Upper lobe of left lung (tissue), 6 donors: ENCODE measurements at places on chromosomes 1 and 21.

DNA sequence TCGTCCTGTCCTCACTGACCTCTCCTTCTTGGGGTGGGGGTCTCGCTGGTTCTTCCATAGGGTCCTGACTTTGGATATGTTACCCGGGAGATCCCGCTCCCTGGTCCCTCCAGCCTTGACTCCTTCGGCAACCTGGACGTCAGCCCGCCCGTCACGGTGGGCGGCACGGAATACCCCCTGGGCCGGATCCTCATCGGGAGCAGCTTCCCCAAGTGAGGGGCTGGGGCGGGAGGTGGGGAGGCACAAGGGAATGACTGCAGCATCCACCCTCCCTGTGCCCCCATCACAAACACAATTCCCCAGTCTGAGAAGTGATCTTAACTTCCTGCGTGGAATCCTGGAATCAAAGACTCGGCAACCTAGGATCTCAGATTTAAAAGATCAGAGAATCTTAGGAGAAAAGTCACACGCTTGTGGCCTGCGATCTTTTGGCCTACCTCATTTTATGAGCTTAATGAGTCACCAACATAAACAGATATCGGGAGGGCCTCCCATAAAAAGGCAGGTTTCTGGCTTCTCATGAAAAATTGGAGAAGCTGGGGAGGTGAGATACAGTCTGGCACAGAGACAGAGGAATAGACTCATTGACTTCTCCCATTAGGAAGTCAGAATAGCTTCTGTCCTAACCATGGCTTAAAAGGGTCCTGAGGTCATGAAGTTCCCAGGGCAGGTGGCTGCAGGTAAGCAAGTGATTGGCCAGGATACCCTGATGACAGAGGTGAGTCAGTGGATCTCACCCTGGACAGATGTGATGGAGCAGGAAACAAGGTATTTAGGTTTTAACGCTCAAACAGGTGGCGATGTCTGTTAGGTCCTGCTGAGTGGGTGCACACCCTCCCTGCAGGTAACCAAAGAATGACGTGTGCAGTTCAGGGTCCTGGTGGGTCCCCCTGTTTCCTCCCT is 15.9 kb upstream of the PADI3 start:
- DNase-seq = no peak

DNA sequence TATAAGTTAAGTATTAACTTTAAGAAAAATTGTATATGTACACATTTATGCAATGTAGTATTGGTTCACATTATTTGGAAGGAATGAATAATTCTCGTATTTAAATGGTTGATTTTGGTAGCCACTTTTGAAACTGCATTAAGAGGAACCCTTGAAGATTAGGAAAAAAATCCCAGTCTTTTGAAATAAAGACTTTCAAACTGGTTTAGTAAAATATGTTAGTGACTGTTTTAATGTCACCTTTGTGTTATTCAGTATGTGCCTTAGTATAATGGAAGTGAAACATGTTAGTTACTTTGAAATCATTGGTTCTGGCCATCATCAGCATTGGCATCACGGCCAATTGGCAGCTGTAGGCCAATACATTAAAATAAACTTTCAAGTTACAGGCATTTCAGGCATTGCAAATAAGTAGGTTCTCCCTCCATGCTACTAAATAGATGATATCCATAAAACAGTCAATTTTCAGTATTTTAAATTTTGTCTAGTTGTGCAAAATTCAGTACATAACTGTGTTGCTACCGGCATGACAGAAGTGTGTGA is 4.4 kb downstream of the MIER1 start:
- DNase-seq = no peak

- no peak for DNase-seq
These were observed 4.7 kb upstream of the CD160 start for GRCh38 chr1:145714524-145715111.

GRCh38 chr1:52660807-52661206 is 27.8 kb downstream of the SHISAL2A start:
- DNase-seq = no peak

DNA sequence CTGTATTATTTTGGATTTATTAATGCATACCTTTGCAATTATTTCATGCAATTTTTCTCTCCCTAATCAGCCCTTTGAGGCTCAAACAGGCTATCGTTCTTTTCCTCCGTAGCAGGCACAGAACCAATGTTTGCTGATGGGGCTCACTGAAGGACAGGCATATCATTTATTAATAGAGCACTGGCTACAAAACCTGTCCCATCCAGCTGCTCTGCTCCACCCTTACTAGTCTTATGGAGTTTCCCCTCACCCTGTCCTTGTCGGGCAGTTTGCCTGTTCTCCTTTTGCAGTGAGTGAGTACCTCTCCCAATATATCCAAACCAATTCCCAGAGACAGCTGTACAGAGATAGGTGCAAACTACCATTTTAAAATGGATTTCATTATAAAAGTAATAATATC is 16.6 kb upstream of the FCAMR start:
- no peak for DNase-seq
